ENCODE measurements at places on chromosomes 1 and 21.

- DNase-seq, result no peak
Observed at GRCh38 chr1:233094691-233095090, 144.3 kb downstream of the NTPCR start.

- no peak for DNase-seq
Observed at GRCh38 chr21:33820230-33820770, 95.3 kb downstream of the ATP5PO start.

DNA sequence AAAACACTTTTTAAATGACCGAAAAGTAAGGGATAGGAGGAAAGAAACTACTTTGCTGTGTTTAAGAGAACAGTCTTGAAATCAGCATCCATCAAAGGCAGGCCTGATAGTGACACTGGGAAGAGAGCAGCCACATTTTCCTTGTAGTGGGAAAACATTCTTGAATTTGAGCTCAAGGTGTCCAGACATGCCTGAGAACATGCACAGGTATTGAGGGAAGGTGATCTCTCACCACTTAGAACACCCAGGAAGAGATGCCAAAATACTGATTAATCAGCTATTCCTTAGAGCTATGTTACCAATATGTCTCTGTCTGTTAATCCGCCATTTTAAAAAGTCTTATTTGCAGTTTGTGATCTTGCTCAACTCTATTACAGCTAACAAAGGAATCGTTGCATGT is 25.9 kb downstream of the IL12RB2 start:
- DNase-seq, result no peak

- DNase-seq, result no peak
Observed at GRCh38 chr1:217563179-217563578, 67.7 kb downstream of the GPATCH2 start.

- DNase-seq, result no peak
Observed at GRCh38 chr1:22347854-22348760, 103.5 kb upstream of the ZBTB40 start.

DNA sequence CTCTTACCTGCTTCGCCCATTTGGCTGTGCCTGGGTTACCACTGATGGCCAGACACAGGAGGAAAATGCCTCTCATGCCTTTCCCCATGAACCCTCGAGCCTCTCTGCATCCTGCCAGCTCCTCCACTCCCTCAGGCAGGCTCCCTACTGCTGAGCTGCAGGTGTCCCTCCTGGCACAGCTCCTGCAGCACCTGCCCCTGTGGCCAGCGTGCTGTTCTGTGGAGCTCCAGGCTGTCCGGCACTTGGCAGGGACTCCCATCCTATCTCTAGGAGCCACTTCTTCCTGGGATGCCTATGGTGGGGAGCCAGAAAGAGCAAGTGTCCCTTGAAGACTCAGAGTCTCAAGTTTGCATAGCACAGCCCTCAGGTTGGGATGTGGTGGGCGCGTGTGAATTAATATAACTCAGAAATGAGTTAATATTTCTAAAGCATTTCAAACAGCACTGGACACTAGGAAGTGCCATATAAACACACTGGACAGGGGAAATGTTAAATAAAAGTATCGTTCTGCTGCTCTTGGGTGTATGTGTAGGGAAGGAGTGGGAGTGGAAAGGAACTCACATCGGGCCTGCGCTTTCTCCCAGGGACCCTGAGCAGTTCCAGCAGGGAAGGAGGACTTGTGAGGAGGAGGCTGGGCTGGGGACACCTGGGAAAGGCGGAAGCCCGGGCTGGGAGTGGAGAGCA is 2.7 kb downstream of the LRRC71 start:
- no peak for DNase-seq

- DNase-seq, result no peak
Observed at GRCh38 chr1:51070640-51071039, 31.4 kb upstream of the C1orf185 start.

DNA sequence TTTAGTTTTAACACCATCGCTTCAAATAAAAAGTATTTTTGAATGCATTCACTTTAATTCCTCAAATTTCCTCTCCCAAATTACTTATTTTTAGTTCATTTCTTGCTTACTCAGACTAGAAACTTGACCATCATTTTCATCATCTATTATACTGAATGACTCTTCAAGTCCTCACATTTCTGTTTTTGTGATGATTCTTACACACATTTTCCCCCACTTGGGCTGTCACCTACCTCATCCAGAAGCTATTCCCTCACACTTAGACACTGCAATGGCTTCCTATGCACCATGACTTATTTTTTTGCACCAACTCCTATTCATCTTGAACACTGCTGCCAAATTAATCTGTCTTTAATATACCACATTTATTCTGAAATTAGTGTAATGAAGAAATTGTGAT is 239.6 kb upstream of the DUSP10 start:
- no peak for DNase-seq

GRCh38 chr1:69661686-69662085 is 94.0 kb downstream of the LRRC7 start:
- no peak for DNase-seq

GRCh38 chr21:28516991-28517592 is 475.6 kb downstream of the LTN1 start:
- DNase-seq, result peak; percentile 36

DNA sequence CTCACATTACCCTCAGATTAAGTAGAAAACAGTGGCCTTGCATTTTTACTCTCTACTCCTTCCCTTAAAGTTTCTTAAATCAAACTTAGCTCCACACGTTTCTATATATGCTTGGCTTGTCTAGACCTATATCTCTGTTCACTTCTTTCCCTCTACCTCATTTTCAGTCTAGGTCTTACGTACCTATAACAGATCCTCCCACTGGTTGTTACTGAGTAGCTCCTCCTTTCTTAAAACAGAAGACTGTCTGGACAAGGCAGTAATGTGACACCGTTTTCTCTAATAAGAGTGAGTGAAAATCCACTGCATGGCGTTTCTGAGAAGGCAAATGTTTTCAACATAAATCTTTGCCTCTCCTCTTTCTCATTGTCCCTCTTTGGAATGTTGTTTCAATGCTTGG is 211.7 kb upstream of the POGK start:
- DNase-seq, result no peak

GRCh38 chr1:243725075-243725474 is 125.0 kb downstream of the AKT3 start:
- no peak for DNase-seq

- no peak for DNase-seq
Observed at GRCh38 chr1:3594706-3595377, 16.5 kb downstream of the MEGF6 start.

DNA sequence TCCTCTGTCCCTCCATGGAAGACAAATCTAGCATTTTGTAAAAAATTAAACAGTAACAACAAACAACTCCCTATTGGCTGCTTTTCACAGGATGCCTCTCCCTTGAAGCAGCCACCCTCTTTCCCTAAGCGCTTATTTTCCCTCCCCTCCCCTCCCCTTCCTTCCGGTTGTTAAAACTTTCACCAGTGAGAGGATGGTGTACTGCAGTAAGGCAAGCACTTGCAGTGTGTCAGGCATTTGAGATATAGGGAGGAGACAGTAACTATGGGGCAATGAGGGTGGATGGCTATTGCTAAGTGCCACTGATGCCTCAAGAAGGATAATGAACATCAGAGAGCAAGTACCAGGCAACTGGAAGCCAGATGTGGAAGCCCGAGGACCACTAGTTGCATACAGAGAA is 19.1 kb upstream of the KIAA1614 start:
- DNase-seq, result no peak

DNA sequence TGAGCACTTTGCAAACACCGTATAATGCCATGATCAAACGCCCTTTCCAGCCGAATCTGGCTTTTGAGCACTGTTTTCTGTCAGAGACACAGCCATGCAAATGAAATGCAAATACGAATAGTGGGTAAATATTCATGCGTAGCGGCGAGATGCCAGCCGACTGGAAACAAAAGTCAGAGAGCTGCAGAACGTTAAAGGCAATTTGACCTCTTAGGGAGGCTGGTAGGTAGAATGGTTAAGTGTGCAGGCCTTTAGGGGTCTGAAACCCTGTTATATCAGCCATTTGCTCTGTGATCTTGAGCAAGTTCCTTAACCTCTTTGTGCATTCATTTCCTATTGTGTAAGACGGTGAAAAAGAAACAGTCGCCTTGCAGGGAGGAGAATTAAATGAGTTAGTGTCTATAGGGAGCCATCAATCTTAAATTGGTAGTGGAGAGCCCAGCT is 6.5 kb upstream of the SDHB start:
- DNase-seq, result no peak

GRCh38 chr1:108670131-108670773 is 9.4 kb upstream of the HENMT1 start:
- DNase-seq, result no peak

DNA sequence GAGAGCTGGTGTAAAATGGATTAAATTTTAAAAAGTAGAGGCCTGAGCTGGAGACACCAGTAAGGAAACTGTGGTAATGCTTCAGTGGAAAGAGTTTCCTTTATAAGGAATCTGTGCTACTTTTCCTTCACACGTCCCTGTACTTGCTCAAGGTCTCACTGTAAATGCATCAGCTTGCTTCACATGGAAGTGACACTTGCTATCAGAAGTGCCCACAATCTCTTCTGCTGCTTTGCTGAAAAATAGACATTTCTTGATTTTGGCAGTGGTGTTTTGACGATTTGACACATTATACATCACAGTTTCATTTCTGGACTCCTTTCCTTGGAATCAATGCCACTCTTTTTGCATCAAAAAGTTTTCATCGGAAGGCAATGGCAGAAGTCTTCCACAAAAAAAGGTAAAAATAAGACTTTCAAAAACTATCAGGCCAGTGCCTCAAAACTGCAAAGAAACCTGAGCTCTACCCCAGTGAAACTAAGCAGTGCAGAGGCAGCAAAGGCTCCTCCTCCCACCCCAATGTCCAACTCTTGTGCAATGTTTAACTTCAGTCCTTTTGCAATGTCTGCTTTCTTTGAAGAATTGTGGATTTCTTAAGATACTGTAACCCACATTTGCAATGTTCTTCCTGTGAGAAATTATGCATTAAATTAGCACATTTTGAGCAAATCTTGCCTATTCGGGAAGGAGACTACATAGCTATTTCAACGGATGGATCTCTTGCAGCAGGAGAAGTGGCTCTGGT is 18.4 kb upstream of the TSPAN2 start:
- no peak for DNase-seq

Data from central memory CD4-positive, alpha-beta T cell (primary cell).